Stimulated activated CD8-positive, alpha-beta memory T cell treated with anti-CD3 and anti-CD28 coated beads, Interleukin-15, amount 100 ng/mL, for 4 hours (primary cell): ENCODE measurements at places on chromosomes 4 and X.

DNA sequence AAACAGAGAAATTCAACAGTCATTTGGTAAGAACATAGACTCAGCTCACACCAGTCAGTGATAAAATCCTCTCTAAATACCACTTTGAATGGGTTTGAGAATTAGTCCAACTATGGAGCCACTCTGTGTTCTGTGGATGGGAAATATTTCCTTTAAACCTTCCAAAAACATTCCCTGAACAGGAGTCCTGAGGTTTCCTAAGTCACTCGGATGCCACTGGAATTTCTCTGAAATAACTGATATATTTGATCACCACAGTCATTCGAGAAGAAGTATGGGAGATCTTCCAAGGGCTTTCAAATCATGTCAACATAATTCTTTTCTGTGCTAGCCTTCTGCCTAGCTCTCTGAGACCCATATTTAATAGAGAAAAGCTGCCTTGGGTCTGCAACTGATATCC, 958.6 kb downstream of the STIM2 start:
- no peak for DNase-seq

DNA sequence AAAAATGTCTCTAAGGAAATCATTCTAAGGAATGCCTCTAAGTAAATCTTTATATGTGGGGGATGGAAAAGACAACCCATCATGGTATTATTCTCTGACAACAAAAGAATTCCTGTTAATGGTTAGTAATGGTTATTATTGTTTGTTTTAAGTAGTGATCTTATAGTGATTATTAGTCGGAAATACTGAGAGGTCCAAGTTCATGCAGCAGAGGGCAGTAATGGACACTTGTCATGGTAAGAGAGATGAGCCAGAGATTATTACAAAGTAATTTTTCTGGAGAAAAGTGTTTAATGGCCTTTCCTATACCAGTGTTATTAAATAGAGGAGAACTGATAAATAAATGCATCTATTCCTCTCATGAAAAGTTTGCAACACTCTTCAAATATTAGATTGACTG, 8.1 kb upstream of the DKK2 start:
- no peak for DNase-seq

DNA sequence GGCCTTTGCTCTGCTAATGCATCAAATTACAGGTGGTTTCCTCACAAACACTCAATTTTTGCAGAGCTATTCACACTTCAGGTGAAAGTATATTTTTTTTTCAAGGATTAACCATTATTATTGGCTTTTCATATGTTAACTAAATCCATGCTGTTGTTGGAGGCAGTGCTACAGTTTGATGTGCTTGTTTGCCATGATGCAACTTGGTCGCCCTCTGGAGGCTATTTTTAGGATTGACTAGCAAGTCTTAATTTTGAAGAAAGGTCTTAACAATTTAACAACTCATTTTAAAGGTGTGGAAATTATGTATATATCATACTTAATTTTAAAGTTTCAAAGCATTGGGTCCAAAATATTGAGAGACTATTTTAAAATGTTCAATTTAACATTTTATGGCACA, 168.8 kb upstream of the FAM47A start:
- no peak for DNase-seq

- DNase-seq: no peak
Measured at GRCh38 chrX:20412871-20413486, 146.3 kb upstream of the RPS6KA3 start.

GRCh38 chr4:145511913-145512522, 30.4 kb downstream of the SMAD1 start:
- DNase-seq: no peak

GRCh38 chr4:141548791-141549190, 87.6 kb upstream of the IL15 start:
- DNase-seq: no peak

DNA sequence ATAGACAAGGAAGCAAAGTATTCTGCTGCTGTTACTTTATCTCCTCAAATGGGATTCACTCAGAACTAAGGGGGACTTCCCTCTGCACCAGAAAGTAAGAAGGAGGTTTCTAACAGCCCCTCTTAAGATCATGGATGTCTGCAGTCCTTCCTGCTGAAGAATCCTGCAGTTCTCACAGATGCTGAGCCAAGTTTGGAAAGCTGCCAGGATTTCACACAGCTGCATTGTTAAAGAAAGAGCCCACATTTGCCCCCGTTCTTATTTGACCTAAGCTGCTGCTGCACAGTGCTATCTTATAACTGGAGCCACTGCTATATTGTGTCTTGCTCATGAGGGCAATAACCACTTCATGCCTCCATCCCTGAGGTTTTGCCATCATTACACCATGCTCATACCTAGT, 81.1 kb downstream of the FAAH2 start:
- DNase-seq: no peak

DNA sequence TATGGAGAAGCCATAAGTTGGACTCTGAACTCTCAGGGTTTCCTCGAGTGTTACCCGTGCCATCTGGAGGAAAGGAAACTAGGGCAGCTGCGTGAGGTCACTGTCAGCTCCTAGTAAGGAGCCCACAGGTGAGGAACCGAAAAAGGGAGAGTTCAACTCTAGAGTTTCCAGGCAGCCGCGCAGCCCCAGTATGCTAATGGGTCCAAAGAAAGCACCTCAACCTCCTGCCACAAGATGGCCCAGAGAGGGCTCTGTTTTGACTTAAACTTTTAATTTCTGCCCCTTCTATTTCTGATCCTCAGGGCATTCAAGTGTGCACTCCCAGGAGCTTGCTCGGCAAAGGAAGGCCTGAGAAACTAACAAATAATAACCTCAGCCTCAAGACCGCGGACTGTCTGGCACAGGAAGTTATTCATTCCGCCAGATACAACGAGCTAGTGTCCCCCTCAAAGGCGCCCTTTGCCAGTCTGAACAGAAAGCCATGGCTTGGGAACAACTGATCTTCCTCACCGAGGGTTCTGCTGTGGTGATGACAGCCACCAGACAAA, 13.9 kb downstream of the SCARB2 start:
- no peak for DNase-seq

DNA sequence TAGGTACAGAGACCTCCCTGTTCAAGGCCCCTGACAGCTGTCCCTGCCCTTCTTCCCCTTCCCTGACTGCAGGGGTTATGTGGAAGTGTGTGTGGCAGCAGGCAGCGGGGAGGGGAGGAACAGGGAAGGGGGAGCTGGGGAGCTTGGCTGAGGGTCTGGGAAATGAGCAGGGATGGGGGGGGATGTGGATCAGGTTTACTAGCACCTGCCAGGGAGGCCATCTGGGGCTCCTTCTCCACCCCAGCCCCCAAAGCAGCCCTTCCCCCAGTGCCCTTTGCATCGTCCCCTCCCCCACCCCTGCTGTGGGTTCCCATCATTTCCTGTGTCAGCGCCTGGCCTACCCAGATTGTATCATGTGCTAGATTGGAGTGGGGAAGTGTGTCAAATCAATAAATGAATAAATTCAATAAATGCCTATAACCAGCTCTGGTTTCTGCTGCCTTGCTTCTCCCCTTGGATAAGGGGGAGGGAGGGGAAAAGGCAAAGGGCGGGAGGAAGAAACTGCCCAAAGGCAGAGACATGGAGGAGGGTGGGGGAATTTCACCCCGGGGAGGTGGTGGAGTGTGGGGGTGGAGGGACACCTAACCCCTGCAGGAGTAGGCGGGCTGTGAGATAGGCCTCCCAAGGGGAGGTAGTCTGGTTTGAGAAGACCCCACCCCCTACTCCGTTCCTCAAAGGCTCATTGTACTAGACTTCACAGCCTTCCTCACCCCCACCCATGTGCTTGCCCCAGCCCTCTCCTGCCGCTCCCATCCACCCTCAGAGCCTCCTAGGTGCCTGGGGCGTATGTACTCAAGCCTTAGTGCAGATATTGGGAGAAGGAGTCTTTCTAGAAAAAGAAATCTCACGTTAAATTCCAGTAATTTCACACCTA, 3.2 kb downstream of the CXorf65 start:
- no peak for DNase-seq

- no peak for DNase-seq
Measured at GRCh38 chrX:120795301-120795700, 80.4 kb downstream of the CT47B1 start.

GRCh38 chr4:158042591-158043030, 130.2 kb downstream of the GASK1B start:
- no peak for DNase-seq

GRCh38 chrX:56788717-56789122, 59.7 kb downstream of the NBDY start:
- no peak for DNase-seq

- DNase-seq: no peak
Measured at GRCh38 chrX:46665232-46666152, 91.9 kb downstream of the CHST7 start.

- DNase-seq: no peak
Measured at GRCh38 chr4:56215901-56216300, 171.4 kb downstream of the AASDH start.

- DNase-seq: no peak
Measured at GRCh38 chrX:39576041-39576872, 521.5 kb downstream of the BCOR start.

GRCh38 chrX:154785716-154786115, 19.6 kb downstream of the MPP1 start:
- DNase-seq: no peak

DNA sequence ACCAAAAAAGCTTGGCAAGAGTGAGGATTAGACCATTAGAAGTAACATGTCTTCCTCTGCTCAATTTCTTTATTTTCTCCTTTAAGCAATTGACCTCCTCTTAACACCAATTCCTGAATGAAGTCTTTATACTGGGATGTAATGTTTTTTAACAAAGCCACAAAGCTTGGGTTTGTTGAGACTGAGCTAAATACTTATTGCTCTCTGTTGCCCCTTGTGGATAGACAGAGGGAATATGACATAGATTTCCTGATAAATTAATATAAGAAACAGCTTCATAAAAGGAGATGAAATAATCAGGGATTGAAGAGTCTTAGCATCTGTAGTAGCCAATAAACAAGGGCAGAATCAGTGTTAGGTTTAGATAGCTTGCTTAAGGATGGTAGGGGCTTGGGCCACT, 57.6 kb downstream of the CCDC160 start:
- DNase-seq: no peak

- no peak for DNase-seq
Measured at GRCh38 chr4:138392751-138393308, 150.7 kb upstream of the SLC7A11 start.

- DNase-seq: no peak
Measured at GRCh38 chrX:15594371-15594770, 6.4 kb downstream of the ACE2 start.

GRCh38 chr4:124970011-124970410, 257.5 kb upstream of the ANKRD50 start:
- no peak for DNase-seq

- no peak for DNase-seq
Measured at GRCh38 chr4:59060895-59061294, 1950.7 kb upstream of the IGFBP7 start.

DNA sequence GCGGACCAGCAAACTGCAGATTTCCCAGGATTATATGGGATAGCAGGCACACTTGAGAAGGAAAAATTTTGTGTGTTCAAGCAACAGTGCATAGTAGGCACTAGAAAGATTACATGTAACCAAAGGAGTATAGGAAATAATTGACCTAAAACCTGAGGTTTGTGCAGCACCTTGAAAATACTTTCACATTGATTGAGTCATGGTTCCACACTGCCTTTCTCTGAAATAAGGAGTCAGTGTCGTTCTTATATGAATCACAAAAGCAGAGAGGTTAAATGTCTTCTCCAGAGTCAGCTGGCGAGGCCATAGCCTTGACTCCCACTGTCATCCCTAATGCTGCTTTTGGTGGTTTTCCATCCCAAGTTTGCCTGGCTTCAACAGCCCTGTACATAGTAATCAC, 138.9 kb downstream of the SOWAHB start:
- no peak for DNase-seq

- DNase-seq: no peak
Measured at GRCh38 chr4:188030401-188030800, 34.8 kb downstream of the ZFP42 start.

DNA sequence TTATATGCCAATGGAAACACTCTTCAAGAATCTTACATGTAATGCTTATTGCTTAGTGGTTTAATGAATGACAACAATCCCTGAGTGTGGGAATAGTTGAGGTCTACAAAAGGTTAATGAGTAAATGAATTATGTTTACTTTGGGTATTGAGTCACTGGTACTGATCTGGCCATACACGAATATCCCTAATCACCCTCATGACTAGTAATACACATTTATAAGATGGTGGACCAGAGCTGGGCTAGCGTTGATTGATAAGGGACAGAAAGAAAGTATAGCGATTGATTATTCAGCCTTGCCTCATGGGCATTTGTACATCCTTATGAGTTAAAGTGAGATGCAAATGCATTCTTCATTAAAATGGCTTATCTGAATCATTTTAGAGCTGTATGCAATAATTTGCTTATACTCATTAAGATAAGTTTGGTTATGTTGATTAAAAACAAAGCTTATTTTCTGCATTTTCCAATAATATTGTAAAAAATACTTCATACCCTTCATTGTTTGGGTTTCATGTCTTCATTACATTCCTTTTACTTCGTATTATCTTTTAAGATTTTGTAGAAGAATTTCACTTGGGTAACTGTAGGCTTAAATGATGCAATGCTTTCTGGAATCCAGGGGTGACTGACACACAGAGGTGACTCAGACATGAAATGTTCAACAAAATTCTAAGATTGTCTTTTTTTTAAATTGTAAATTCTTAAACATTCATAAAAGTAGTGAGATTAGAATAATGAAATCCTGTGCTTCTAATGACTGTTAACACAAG, 47.4 kb downstream of the FGF2 start:
- no peak for DNase-seq

DNA sequence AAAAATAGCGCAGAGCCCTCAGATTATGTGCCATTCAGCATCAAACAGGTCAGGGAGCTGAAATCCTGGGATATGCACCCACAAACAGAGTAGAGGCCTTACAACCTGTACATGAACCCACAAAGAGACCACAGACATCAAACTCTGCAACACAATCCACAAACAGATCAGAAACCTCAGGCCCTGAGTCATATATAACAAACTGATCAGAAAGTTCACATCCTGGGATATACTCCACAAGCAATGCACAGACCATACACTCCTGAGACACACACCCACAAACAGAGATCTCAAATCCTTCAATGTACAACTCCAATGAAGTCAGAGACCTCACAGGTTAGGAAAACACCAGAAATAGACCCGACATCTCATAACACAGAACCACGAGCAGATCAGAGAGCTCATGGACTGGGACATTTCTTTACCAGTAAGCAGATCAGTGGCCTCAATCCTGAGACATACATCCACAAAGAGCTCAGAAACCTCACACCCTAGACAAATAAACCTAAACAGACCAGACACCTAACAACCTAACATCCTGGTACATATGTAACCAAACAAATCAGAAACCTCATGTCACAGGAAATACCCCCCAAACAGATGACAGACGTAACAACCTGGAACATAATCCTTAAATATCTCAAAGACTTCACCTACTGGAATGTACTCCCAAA, 24.2 kb downstream of the SUV39H1 start:
- no peak for DNase-seq

DNA sequence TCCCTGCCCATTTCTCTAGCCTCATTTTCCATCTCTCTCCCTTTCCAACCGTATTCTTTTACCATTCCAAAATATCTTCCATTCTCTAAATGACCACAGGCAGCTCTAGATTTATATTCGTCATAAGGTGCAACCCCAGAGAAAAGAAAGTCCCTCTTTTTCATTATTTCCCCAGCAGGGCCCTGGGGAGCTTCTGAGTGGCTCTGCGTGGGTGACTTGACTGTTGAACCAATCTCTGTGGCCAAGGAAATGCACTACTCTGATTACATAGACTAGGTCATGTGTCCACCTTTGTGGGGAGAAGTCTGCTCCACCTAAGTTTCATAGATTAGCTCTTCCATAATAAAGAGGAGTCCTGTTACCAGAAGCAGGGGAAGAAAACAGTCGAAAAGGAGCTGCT, 51.4 kb downstream of the ATOH1 start:
- no peak for DNase-seq

GRCh38 chr4:6009452-6009851, 8.8 kb downstream of the C4orf50 start:
- no peak for DNase-seq
